ENCODE measurements at places on chromosomes 4 and X. TPM values are rescaled to one million over a fixed set of nuclear protein-coding genes. Genes with fewer than 3 reads are reported as not detected.

The TMEM144 gene
- total RNA-seq = 15.5 TPM

The FGF16 gene
- total RNA-seq = not detected

The FANCB gene
- total RNA-seq = 1.2 TPM

The MAMLD1 gene
- total RNA-seq = 5.0 TPM

The PPEF1 gene
- total RNA-seq = 1.1 TPM

The SERTM2 gene
- 1.6 TPM for total RNA-seq

The ESX1 gene
- not detected for total RNA-seq

The EVC gene
- 27.6 TPM for total RNA-seq

The DRD5 gene
- total RNA-seq = not detected

The BEX2 gene
- total RNA-seq = 16.9 TPM

The SRPK3 gene
- total RNA-seq = not detected

The TMEM271 gene
- total RNA-seq = not detected

The GPR119 gene
- not detected for total RNA-seq

- H3K4me3 ChIP-seq = no peak overlapping the region
- no peaks in the 10 kb centered on the region for H3K36me3 ChIP-seq
- H3K27me3 ChIP-seq = no peaks in the 10 kb centered on the region
- no peak overlapping the region for H3K27ac ChIP-seq
- no peak for DNase-seq
- H3K4me1 ChIP-seq = no peaks in the 10 kb centered on the region
Observed at GRCh38 chr4:82951196-82951595, 50.7 kb downstream of the THAP9 start.

DNA sequence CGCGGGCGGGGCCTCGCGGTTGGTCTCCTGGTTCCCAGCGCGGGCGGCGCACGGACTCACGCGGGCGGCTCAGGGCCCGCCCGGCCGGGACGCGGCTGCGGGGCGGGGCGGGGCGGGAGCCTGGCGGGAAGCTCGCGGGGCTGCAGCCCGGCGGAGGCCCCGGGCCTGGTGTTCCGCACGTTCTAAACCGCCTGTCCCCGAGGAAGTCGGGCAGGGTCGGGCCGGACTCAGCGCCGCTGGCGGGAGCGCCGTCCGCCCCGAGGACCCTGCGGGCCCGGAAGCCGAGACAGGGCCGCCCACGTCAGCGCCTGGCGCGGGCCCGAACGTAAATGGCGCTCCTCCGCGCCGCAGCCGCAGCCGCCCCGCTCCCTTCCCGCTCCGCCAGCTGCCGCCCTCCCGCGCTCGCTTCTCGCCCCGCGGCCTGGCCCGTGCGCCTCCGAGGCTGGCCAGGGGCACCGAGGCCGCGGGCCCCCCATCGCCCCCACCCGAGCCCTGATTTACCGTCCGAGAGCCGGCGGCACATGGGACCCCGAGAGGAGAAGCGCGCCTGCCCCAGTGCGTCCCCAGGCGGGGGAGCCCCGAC, 309 bp upstream of the CTBP1 start:
- peak overlapping the region; percentile 96 for H3K27ac ChIP-seq
- H3K4me3 ChIP-seq = peak overlapping the region; percentile 72
- H3K4me1 ChIP-seq = peaks cover 57% of the 10 kb centered on the region
- no peaks in the 10 kb centered on the region for H3K27me3 ChIP-seq
- no peaks in the 10 kb centered on the region for H3K36me3 ChIP-seq

DNA sequence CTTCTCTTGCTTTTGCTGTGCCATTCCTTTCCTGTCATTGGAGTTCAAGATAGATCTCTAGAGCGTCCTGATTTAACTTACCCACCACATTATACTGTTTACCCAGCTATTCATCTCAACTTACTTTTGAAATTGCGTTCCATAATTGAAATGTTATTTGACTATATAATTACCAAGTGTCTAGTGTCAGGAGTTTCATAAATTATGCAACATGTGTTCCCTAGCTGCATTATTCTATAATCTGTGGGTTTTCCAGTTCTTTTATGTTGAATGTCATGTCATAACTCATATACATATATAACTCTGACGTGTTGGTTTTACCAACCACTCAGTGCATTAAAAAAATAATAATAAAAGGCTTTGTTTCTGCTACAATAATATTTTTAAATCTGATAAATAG, 285.9 kb upstream of the ARSJ start:
- H3K36me3 ChIP-seq = no peaks in the 10 kb centered on the region
- no peak overlapping the region for H3K27ac ChIP-seq
- no peak for DNase-seq
- no peaks in the 10 kb centered on the region for H3K27me3 ChIP-seq
- H3K4me3 ChIP-seq = no peak overlapping the region

- no peak overlapping the region for H3K27ac ChIP-seq
- H3K27me3 ChIP-seq = no peaks in the 10 kb centered on the region
- no peaks in the 10 kb centered on the region for H3K36me3 ChIP-seq
- no peak for DNase-seq
- no peaks in the 10 kb centered on the region for H3K4me1 ChIP-seq
- H3K4me3 ChIP-seq = no peak overlapping the region
Observed at GRCh38 chrX:17668929-17669328, 68.4 kb upstream of the SCML1 start.

GRCh38 chr4:69224891-69225290, 10.3 kb upstream of the UGT2B11 start:
- H3K36me3 ChIP-seq = no peaks in the 10 kb centered on the region
- H3K27me3 ChIP-seq = no peaks in the 10 kb centered on the region
- H3K27ac ChIP-seq = no peak overlapping the region
- no peak overlapping the region for H3K4me3 ChIP-seq
- no peaks in the 10 kb centered on the region for H3K4me1 ChIP-seq
- DNase-seq = no peak

DNA sequence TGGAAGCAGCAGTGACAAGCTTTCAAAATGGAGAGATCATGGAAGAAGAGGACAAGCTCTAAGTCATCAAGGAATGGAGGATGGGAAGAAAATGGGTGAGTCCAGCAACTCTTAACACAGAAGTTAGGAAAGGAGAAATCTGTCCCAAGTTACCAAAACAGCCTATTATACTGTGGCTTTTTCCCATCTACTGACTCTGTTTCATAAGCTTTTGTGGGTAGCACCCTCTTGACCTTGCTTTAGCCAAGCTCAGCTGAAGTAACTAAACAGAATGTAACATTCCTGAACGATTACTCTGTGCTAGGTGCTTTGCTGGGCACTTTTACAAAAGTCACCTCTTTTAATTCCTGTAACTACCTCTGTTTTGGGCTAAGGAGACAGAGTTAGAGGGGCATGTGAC, 54.9 kb downstream of the MAP7D2 start:
- H3K4me1 ChIP-seq = no peaks in the 10 kb centered on the region
- DNase-seq = no peak
- H3K36me3 ChIP-seq = no peaks in the 10 kb centered on the region
- no peaks in the 10 kb centered on the region for H3K27me3 ChIP-seq

- no peak overlapping the region for H3K27ac ChIP-seq
- no peak overlapping the region for H3K4me3 ChIP-seq
- H3K4me1 ChIP-seq = peaks cover 6% of the 10 kb centered on the region
- H3K27me3 ChIP-seq = no peaks in the 10 kb centered on the region
- H3K36me3 ChIP-seq = no peaks in the 10 kb centered on the region
Observed at GRCh38 chr4:153513596-153513995, 47.4 kb downstream of the TMEM131L start.

DNA sequence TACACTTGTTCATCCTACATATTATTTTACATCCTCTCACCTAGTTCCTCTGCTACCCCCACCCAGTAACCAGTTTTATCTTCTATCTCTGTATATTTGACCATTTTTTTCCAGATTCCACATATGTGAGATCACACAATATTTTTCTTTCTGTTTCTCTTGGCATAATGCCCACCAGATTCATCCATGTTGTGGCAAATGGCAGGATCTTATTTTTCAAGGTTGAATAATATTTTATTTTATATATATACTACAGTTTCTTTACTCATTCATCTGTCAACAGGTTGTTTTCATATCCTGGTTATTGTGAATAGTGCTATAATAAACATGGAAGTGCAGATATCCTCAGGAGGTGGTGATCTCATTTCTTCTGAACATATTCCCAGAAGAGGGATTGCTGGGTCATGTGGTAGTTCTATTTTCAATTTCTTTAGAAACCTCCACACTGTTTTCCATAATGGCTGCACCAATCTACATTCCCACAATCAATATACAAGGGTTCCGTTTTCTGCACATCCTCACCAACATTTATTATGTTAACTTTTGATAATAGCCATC, 48.2 kb downstream of the THAP9 start:
- no peaks in the 10 kb centered on the region for H3K4me1 ChIP-seq
- no peak overlapping the region for H3K27ac ChIP-seq
- H3K27me3 ChIP-seq = no peaks in the 10 kb centered on the region
- no peaks in the 10 kb centered on the region for H3K36me3 ChIP-seq
- no peak overlapping the region for H3K4me3 ChIP-seq

DNA sequence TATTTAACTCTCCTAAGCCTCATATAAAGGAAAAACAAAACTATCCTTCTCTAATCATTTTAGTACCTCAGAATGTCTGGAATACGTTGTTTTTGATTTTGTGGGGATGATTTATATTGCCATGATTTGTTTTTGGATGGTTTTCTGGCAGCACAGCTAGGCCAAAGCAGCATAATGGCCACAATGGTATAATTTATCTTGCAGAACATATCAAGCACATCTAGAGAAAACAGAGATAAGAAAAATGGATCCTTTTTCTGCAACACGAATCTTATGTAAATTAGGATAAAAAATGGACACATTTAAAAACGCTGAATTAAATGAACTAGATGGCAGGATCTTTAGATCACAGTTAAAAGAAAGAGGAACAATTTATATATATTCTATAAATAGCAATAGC, 269.9 kb upstream of the FAT4 start:
- H3K27me3 ChIP-seq = no peaks in the 10 kb centered on the region
- H3K4me3 ChIP-seq = no peak overlapping the region
- no peaks in the 10 kb centered on the region for H3K36me3 ChIP-seq
- no peak overlapping the region for H3K27ac ChIP-seq

- H3K27me3 ChIP-seq = no peaks in the 10 kb centered on the region
- DNase-seq = no peak
- H3K27ac ChIP-seq = no peak overlapping the region
- H3K4me3 ChIP-seq = no peak overlapping the region
Observed at GRCh38 chr4:142358656-142359055, 487.4 kb downstream of the INPP4B start.

DNA sequence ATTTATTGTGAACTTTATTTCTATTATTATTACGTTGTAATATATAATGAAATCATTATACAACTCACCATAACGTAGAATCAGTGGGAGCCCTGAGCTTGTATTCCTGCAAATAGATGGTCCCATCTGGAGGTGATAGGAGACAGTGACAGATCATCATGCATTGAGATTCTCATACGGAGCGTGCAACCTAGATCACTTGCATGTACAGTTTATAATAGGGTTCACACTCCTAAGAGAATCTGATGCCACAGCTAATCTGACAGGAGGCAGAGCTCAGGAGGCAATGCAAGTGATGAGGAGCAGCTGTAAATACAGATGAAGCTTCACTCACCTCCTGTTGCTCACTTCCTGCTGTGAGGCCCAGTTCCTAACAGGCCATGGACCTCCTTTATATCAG, 2170.2 kb downstream of the PCDH7 start:
- no peak for DNase-seq
- H3K4me1 ChIP-seq = no peaks in the 10 kb centered on the region
- no peak overlapping the region for H3K4me3 ChIP-seq
- no peaks in the 10 kb centered on the region for H3K36me3 ChIP-seq
- H3K27ac ChIP-seq = no peak overlapping the region

GRCh38 chr4:102345795-102346100, 466 bp upstream of the SLC39A8 start:
- H3K4me1 ChIP-seq = peaks cover 15% of the 10 kb centered on the region
- DNase-seq = no peak
- H3K27me3 ChIP-seq = no peaks in the 10 kb centered on the region
- peak overlapping the region; percentile 81 for H3K4me3 ChIP-seq

GRCh38 chrX:129998021-129998420, 15.6 kb downstream of the BCORL1 start:
- DNase-seq = no peak
- no peak overlapping the region for H3K27ac ChIP-seq
- no peak overlapping the region for H3K4me3 ChIP-seq
- no peaks in the 10 kb centered on the region for H3K27me3 ChIP-seq
- H3K4me1 ChIP-seq = no peaks in the 10 kb centered on the region

DNA sequence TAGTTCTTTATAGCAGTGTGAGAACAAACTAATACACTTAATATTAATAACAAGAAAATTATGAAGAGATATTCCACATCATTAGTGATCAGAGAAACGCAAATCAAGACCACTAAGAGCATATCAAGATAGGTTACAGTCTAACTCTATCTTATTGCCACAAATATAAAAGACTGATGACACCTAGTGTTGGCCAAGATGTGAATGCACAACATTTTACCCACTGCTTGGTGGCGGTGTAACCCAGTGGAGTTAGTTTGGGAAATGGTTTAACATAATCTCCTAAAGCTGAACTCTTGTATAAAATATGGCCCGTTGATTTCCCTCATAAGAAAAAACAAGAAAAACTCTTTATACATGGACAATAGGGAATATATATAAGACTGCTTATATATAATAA, 92.4 kb downstream of the SLITRK2 start:
- no peaks in the 10 kb centered on the region for H3K27me3 ChIP-seq
- H3K27ac ChIP-seq = no peak overlapping the region
- no peaks in the 10 kb centered on the region for H3K4me1 ChIP-seq
- no peak overlapping the region for H3K4me3 ChIP-seq
- DNase-seq = no peak

- no peaks in the 10 kb centered on the region for H3K36me3 ChIP-seq
- DNase-seq = no peak
- H3K27me3 ChIP-seq = no peaks in the 10 kb centered on the region
- no peak overlapping the region for H3K4me3 ChIP-seq
- no peaks in the 10 kb centered on the region for H3K4me1 ChIP-seq
Observed at GRCh38 chr4:73673286-73673685, 53.0 kb upstream of the RASSF6 start.

GRCh38 chr4:183146478-183146877, 47.4 kb downstream of the WWC2 start:
- no peak for DNase-seq
- no peak overlapping the region for H3K4me3 ChIP-seq
- H3K27me3 ChIP-seq = no peaks in the 10 kb centered on the region
- no peaks in the 10 kb centered on the region for H3K36me3 ChIP-seq
- H3K4me1 ChIP-seq = peaks cover 31% of the 10 kb centered on the region
- no peak overlapping the region for H3K27ac ChIP-seq

DNA sequence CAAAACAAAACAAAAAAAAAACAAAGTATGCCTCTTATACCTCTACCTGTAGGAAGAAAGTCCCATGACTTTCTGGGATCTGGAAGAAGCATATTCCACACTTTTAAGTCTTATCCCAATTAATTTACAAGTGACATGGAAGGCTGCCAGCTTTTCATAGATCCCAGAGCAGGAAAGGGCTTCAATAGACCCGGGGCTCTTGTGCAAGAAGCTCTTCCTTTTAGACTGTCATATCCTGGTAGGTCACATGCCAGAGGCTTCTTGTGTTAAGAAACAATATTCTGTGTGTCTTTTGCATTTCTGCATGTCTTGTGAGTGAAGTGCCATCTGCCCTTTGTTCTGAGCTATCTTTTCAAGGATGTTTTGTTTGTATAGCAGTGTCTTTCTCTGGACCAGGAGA, 84.4 kb upstream of the PHOX2B start:
- no peaks in the 10 kb centered on the region for H3K4me1 ChIP-seq
- no peak for DNase-seq
- no peak overlapping the region for H3K27ac ChIP-seq
- H3K36me3 ChIP-seq = no peaks in the 10 kb centered on the region
- H3K27me3 ChIP-seq = peaks cover 7% of the 10 kb centered on the region

- peak overlapping the region; percentile 63 for H3K27ac ChIP-seq
- no peaks in the 10 kb centered on the region for H3K27me3 ChIP-seq
- H3K4me1 ChIP-seq = peaks cover 7% of the 10 kb centered on the region
- no peak overlapping the region for H3K4me3 ChIP-seq
Observed at GRCh38 chr4:6257247-6258025, 12.2 kb upstream of the WFS1 start.

- no peaks in the 10 kb centered on the region for H3K36me3 ChIP-seq
- H3K27ac ChIP-seq = no peak overlapping the region
- no peak overlapping the region for H3K4me3 ChIP-seq
Observed at GRCh38 chr4:94507708-94508107, 56.0 kb downstream of the PDLIM5 start.
